ENCODE measurements at places on chromosomes 4 and X. TPM values are rescaled to one million over a fixed set of nuclear protein-coding genes. Genes with fewer than 3 reads are reported as not detected.

Gene TAF1
- 15.3 TPM for total RNA-seq

Gene HTR2C
- total RNA-seq, result not detected

Gene TIGD2
- 4.2 TPM for total RNA-seq

Gene TENM3
- 1.5 TPM for total RNA-seq

Data from A549 treated with CORT108297 at 1 μM for 4 hours (cell line).